B cell (primary cell): ENCODE measurements at places on chromosomes 3 and 15.

DNA sequence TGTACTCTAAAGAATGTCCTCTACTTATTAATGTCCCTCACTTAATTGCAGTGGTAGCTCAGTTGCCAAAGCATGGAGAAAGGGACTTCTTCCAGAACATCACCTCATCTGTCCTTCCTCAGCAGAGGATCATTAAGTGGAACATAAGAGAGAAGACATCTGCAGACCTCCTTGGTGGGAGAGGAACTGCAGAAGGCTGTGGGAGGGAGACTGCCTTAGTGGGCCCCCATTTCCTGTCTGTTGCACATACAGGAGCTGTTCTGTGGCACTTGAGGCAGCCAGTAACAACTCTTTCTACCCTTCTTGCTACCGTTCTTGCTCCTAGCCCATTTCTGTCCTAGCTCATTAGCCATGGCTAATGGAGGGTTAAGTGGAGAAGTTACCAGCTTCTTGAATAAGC is 33.6 kb downstream of the HPS3 start:
- DNase-seq, result no peak

DNA sequence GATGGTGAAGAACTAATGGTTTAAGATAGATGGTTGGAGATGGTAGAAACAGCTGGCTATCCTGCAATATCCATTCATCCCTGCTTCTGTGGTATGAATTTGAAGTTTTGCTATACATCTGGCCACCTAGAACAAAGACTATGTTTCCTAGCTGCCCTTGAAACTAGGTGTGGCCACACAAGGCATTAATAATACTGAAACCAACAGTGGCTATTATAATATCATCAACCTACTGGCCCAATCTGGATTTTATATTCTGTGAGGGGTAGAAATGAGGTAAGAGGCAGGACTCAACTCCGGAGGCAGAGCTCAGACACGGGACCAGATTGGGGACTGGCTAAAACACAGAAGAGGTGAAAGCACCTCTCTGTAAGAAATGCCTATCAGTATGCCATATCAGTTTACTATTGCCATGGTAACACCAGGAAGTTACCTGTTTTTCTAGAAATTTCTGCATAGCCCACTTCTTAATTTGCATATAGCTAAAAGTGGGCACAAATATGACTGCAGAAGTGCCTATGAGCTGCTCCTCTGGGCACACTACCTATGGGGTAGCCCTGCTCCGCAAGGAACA is 8.4 kb downstream of the IFT80 start:
- DNase-seq, result no peak

- no peak for DNase-seq
Measured at GRCh38 chr15:50758712-50759205, 6.7 kb downstream of the SPPL2A start.

- DNase-seq, result no peak
Measured at GRCh38 chr15:68218331-68218730, 11.2 kb downstream of the CLN6 start.

DNA sequence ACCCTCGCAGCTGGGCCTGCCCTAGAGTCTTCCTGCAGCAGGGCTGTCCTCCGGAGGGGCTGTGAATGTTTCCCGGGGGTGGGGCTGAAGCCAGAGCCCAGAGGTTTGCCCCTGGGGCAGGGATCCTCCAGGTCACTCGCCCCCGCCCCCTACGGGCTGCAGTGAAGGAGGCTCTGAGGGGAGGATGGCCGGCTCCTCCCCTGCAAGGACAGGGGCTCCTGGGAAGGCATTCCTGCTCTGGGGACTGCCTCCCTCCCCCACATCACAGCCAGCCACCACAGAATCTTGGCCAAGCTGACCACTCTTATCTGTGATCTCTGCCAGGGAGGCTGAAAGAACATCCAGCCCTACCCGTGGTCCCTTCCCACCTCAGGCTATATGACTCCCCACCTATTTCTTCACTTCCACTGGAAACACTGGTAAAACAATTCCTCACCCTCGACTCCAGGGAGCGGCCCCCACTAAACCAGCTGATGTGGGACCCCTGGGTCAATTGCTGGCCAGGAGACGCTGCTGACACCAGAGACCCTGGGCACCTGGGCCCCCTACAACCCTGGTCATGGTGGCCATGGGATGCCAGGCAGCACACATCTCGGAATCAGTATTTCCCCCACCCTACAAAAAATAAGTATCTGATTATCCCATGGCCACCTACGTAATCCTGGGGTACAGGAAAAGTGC is 66.0 kb downstream of the HMCES start:
- DNase-seq, result no peak

- DNase-seq, result no peak
Measured at GRCh38 chr15:35181538-35181937, 96.4 kb upstream of the NANOGP8 start.
